ENCODE measurements at places on chromosomes 7 and 10. TPM values are rescaled to one million over a fixed set of nuclear protein-coding genes. Genes with fewer than 3 reads are reported as not detected.

DNA sequence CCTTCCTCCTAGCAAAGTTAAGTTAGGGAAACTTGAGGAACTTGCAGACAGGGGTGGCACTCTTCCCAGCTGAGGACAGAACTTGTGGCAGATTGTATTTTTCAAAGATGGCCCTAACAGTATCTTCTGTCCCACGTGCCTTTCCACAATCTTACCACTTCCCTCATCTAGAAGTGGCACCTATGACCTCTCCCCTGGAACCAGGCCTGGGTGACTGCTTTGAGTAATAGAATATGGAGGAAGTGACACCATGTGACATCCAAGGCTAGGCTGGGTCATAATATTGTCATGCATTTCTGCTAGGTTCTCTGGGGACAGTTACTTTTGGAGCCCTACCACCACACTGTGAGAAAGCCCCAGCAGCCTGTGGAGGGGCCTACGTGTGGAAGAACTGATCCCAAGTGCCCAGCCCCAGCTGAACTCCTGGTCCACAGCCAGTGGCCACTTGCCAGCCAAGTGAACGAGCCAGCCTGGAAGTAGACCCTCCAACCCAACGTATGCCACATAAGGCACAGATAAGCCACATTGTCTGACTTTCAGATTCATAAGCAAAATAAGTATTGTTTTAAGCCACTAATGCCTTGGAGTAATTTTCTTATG is 193.7 kb downstream of the PTPN20 start:
- no peak for DNase-seq

DNA sequence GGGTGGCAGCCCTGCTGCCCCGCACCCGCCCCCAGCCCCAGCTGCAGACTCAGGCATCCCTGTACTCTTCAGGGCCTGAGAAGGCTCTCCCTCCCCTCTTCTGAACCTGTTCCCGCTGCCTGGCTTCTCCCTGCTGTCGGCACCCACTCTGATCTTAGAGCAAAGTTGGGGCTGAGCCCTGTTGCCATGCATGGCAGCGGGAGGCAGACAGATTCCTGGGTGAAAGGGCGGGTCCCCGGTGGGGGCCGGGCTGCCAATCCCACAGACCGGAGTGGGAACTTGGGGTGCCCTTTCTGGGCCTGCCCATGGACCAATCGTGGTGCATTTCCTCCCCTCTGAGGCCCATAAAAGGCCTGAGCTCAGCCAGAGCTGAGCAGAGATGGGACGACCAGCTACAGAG is 80.7 kb downstream of the SPDYE5 start:
- no peak for DNase-seq

DNA sequence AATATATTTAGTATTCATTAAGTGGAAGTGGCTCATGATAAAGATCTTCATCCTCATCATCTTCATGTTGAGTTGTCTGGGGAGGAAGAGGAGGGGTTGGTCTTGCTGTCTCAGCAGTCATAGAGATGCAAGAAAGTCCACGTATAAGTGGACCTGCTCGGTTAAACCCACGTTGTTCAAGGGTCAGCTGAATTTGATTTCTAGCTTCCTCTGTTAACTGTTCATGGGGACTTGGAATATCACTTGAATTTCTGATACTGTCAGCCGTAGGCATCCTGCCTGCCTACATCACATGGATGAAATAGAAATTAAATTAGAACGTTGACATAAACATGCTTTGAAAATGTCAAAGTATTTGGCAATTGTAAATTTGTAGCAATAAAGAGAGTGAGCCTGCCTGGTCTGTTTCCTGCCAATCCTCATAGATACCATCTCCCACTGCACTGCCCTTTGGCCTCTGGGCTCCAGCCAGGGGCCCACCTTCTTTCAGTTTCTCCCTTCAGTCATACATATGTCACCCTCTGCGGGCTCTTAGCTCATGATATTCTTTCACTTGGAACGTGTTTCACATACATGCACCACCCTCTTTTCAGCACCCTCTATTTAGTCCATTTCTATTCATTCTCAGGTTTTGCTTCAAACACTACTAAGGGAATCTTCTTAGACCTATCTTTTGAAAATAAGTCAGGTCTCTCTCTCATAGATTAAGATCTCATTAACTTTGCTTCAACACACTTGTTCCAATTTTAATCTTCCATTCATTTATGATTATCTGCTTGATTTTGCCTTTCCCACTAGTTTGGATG is 376.3 kb downstream of the IPMK start:
- no peak for DNase-seq

DNA sequence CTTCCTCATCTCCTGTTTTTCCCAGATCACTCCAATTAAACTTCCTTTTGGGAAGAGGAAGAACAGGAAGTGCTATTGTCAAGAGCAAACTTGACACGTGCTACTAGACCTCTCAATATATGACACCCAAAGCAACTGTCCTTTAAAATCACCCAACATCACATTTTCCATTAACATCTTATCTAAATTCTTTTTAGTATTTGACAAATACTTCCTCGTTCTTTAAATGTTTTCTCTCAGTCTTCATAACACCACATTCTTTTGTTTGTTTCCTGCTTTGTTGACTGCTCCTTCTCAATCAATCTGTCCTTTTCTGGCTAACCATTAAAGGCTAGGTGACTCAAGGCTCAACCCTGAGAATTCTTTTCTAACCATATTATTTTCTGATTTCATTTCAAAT is 7.1 kb upstream of the TFPI2 start:
- DNase-seq, result no peak

DNA sequence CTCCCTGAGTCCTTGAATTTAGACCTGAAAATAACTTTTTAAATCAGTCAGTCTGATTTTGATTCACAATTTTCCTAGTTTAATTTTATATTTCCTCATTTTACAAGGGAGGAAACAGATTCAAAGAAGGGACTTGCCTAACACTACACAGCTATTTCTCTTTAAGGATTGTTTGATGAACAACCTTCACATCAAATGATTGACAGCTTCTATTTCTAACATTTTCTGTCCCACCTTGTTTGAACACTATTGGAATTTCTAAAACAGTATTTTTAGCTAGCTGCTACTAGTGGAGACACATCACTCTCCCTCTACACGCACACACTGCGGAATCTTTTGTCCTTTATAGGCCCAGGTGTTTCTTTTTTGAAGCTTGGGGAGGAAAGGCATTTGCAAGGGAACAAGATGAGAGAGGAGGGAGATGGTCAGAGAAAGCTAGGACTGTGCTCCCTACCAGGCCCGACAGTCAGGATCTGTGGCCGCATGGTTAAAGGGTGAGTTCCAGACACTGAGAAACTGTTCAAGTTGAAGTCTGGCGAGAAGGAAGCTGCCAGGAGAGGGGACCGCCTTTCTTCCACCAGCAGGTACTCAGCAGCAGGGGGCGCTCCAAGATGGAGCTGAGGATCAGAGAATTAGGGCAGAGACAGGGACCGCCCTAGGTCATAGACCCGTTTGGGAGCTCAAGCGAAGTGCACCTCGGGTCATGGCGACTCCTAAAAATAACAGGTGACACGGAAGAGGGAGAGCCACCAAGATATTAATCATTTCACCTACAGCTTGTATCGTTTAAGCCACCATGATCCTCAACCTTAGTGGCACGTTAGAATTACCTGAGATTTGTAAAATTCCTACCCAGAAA is 49.7 kb downstream of the DNAJC12 start:
- DNase-seq, result peak; percentile 74

GRCh38 chr10:48384699-48384982 is 78.2 kb downstream of the MAPK8 start:
- DNase-seq, result no peak

GRCh38 chr10:75967491-75967890 is 536.1 kb downstream of the LRMDA start:
- no peak for DNase-seq

GRCh38 chr7:130838738-130839137 is 104.7 kb upstream of the KLF14 start:
- no peak for DNase-seq

- no peak for DNase-seq
Observed at GRCh38 chr10:90743291-90743690, 114.5 kb downstream of the HTR7 start.

GRCh38 chr10:10897400-10897799 is 120.3 kb upstream of the CELF2 start:
- DNase-seq, result no peak

- no peak for DNase-seq
Observed at GRCh38 chr7:128679920-128680319, 7.8 kb downstream of the GARIN1A start.

DNA sequence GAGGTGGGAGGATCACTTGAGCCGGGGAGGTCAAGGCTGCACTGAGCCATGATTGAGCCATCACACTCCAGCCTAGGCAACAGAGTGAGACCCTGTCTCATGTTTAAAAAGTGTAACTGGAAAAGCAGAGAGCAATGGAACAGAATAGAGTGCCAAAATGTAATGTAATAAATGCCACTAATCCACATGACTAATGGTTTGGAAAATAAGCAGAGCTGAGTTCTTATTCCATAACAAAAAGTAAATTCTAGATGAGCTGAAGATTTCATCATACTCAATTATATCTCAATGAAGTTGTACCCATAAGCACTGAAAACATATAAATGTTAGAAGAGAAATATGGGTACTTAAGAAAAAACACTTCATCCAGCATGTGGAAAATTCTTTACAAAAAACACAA is 132.6 kb downstream of the USP6NL start:
- DNase-seq, result no peak

DNA sequence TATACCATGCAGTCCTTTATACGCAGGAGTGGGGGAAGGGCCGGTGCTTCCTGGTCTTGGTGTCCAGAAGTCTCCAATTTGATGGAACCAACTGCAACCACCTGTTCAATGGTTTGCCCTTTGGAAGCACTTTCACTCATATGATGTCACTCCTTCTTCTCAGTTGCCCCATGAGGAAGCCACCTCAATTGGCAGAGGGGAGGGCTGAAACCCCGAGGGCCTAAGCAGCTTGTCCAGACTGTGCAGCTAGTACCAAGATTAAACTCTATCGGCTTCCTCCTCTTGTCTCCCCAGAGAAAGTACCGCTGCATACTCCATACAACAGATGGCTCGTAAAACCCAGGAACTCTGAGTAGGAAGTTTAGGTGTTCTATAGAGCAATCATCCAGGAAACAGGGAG is 789.4 kb downstream of the TYW1 start:
- DNase-seq, result no peak

DNA sequence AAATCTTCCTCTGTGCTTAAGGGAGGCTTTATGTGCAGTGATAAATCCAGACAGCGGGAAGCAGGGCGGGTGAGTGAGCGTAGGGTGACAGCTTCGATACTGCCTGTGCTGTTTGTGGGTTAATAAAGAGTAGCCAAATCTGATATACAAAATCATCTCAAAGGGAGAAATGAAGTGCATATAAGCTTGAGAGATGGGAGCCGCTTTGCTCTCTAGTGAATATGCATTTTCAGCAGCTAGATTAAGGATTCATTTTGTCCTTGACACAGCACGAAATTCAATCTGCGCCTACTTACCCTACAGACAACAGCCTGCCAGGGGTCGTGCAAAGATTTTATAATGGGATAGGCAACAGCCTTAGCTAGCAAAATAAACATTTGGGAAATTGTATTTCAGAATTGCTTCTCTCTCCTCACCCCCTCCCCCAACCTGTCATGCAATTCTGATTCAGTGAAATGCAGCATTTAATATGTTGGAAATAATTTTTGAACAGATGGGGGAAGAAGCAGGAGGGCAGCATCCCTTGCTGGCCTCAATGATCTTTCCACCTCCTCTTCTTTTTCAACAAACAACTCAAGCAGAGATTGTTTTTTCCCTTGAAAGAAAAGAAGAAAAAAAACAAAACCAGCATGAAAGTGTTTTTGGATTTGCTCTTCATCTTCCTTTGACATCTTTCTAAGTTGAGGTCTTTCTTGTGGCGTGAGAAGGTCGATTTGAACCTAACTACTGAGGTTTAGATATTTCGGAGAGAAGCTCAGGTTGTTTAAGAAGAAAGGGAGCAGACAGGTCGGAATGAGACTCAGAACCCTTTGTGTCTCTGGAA is 117.9 kb downstream of the AOAH start:
- DNase-seq, result no peak

- DNase-seq, result no peak
Observed at GRCh38 chr10:120069700-120070099, 177.2 kb downstream of the SEC23IP start.

DNA sequence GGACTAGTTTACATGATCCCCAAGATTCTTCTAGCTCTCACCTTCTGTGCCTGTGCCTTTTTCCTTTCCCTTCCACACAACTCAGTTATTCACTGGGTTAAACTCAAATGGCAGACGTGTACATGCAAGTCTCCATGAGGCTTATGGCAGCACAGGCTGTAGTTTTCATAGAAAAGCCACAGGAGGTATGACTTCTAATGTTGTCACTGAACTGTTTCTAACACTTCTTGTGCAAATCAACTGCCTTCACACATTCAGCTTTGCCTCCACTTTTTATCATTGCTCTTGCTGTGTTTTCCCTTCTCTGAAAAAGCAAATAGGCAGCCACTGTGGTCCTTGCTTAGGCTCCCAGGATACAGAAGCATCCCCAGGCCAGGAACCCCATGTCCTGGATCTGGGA is 5.3 kb upstream of the GIMAP5 start:
- DNase-seq, result no peak

GRCh38 chr7:38142736-38143135 is 35.3 kb upstream of the STARD3NL start:
- DNase-seq, result no peak

- DNase-seq, result no peak
Observed at GRCh38 chr7:90484706-90485105, 15.3 kb downstream of the PTTG1IP2 start.

DNA sequence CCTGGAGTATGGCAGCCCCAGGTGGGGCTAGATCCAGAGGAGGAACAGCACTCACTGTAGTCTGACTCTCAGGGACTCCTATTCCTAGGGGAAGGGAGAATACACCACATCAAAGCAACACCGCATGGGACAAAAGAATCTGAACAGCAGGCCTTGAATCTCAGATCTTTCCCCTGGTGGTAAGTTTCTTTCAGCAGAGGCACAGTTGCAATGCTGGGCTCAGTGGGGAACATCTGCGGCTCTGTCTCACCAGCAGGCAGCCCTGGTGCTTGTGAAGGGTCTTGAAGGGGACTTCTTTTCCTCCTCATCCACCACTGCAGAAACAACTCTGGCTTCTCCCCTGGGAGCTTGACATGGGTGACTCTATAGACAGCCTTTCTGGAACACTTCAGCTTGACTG is 111.2 kb upstream of the ARHGAP21 start:
- DNase-seq, result no peak

DNA sequence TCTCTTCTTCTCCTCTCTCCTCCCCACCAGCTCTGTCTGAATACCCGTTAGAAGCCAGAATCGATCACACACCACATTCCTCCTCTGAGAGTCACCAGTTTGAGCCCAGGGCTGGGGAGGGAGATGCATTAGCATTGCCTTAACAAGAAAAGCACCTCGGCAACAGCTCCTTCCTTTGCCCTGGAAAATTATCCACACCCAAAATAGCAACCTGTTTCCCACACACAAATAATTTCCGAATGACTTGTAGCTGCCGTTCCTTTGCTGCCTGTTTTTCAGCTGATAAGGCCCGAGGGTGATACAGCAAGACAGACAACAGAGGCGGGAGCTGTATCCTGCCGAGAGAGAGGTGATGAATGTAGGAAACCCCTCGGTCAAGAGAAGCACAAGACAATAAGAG is 91.3 kb downstream of the CPXM2 start:
- no peak for DNase-seq

GRCh38 chr10:67385089-67385488 is 310.9 kb downstream of the CTNNA3 start:
- no peak for DNase-seq

- DNase-seq, result no peak
Observed at GRCh38 chr7:6530626-6531491, 20.4 kb downstream of the GRID2IP start.

Gene FAS
- 3.1 TPM for total RNA-seq

Gene NKX2-3
- 0.43 TPM for total RNA-seq

Gene XRCC2
- 0.05 TPM for total RNA-seq

Gene PLEKHS1
- 10.1 TPM for total RNA-seq

Gene AP5Z1
- 28.8 TPM for total RNA-seq

Gene MAPK8
- 16.7 TPM for total RNA-seq

Gene ITIH2
- 0.14 TPM for total RNA-seq

Gene LBX1
- total RNA-seq, result not detected

All from pancreas (tissue), 10 donors.